ENCODE measurements at places on chromosomes 16 and 17.
A peak's percentile ranks its signal among the peaks of the same experiment; 100 is the strongest.

DNA sequence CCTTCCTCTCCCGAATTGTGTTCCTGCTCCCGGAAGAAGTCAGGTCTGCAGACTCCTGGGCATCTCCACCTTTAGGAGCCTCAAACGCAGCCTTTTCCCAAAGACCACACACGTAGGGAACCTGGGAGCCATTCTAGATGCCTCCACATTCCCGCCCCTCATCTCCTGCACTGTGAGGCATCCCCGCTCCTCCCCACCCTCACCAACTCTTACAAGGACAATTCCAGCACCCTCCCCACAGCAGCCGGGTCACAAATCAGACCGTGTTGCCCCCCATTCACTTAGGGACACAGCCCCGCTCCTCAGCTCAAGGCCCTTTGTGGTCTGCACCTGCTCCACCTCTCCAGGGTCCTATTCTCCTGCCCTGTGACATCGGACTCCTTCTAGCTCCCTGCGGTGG, 49.6 kb downstream of the ABR start:
- no peak for DNase-seq

DNA sequence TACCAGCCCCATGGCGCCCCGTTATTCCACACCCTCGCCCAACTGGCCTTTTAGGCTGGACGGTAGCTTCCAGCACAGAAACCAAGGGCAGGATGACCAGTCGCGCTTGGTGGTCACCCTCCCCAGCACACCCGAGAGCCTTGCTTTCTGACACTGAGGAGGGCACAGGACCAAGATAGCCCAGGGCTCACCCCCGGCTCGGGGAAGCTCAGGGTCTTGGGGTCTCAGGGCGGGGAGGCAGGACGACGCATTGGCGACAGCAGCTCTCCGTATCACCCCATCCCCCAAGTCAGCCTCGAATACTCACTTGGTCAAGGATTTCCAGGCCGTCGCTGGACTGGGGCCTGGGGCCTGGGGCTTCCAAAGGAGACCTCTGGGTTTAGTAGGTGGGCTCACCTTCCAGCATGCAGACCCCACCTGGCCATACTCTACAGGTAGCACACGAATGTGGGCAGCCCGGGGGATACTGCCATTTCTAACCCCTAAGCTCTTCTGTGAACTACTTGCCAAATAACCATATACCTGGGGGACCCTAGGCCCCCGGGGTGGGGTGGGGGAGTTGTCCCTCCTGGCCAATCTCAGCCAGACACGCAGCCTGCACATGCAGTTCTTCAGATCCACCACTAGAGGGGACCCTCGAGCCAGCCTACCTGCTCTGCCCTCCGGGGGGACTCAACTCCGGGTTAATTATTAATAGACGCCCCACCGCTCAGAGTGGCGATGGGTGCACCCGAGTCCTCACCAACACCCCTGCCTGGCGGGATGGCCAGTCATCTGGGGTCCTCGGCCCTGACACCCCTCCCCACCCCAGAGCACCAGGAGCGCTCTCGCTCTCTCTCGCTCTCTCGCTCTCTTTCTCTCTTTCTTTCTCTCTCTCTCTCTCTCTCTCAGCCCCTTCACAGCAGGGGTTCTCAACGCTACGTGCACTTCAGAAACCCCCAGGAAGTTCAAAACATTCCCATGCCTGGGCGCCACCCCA, 30.0 kb downstream of the TBC1D16 start:
- peak; percentile 71 for DNase-seq

DNA sequence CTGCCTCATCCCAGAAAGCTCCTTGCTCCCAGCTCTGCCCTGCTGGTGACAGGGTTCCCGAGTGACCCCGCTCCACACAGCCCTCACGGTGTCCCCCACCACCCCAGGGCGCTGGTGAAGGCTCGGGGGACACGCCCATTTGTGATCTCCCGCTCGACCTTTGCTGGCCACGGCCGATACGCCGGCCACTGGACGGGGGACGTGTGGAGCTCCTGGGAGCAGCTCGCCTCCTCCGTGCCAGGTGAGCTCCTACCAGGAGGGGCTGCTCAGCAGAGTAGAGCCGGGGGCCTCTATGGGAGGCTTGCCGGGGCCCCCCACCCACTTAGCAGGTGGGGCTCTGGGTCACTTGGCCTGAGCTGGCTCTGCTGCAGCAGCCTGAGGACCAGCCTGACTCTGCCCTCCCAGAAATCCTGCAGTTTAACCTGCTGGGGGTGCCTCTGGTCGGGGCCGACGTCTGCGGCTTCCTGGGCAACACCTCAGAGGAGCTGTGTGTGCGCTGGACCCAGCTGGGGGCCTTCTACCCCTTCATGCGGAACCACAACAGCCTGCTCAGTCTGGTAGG, 11.2 kb downstream of the GAA start:
- no peak for DNase-seq

- DNase-seq = no peak
These were observed 22.5 kb downstream of the GSE1 start for GRCh38 chr16:85635545-85636140.

GRCh38 chr17:16820979-16821543, 131.0 kb downstream of the CCDC144A start:
- no peak for DNase-seq

DNA sequence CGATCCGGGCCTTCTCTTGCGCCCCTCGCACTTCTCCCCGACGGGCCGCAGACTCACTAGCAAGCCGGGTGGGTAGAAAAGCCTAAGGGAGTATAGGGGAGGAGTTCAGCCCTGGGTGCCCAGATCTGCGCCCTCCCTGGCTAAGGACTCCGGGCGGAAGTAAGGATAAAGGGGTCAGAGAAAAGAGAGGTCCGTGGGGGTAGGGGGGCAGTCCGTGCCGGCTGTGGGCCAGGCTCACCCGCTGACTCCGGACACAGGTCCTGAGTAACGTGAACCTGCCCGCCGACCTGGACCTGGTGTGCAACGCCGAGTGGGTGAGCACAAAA, 1.8 kb downstream of the NAGS start:
- DNase-seq = no peak

GRCh38 chr16:50458667-50459495, 89.3 kb upstream of the NKD1 start:
- no peak for DNase-seq

DNA sequence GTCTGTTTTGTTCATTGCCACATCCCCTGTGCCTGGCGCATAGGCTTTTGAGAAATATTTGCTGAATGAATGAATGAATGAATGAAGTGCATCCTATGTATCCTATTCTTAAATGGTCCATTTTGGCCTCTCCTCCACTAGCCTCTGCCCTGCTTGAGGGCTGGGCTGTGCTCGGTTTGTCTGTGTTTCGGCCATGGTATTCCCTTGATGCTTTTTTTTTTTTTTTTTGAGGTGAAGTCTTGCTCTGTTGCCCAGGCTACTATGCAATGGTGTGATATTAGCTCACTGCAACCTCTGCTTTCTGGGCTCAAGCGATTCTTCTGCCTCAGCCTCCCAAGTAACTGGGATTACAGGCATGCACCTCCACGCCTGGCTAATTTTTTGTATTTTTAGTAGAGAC, 110.1 kb downstream of the NTN1 start:
- no peak for DNase-seq

- DNase-seq = no peak
These were observed 15.0 kb downstream of the B9D1 start for GRCh38 chr17:19347323-19348080.

Measured in lung (tissue), 17 donors.